WTC11 (cell line): ENCODE measurements at places on chromosomes 13 and 19.

DNA sequence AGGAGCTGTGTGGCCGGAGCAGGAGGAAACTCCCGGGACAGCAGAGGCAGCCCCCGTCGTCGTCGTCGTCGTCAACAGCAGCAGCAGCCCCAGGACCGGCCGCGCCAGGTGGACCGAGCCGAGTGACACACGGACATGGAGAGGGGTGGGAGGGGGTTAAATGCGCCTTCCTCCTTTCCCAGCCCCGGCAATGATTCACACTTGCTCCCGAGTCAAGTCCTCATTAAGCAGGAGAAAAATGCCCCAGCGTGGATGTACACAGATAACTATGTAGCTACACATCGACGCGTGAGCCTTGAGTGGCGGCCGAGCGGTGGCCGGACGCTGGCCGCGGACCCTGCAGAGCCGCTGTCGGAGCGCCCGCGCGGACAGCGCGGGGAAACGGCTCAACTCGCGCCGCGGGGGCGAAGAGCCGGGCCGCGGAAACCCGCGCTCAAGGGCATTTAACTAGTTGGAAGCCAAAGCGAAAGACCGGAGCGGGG, 645 bp downstream of the UBL3 start:
- no peaks in the 10 kb centered on the region; the same call in 1 of the 2 replicates for H3K27me3 ChIP-seq
- H3K4me3 ChIP-seq = peak overlapping the region; percentile 91
- peak overlapping the region; percentile 43; the same call in 1 of the 2 replicates for H3K27ac ChIP-seq
- peak; percentile 46 for DNase-seq
- peaks cover 33% of the 10 kb centered on the region for H3K4me1 ChIP-seq
- no peaks in the 10 kb centered on the region for H3K36me3 ChIP-seq

GRCh38 chr13:44156294-44156658, 217.3 kb upstream of the SERP2 start:
- DNase-seq = no peak
- no peaks in the 10 kb centered on the region for H3K27me3 ChIP-seq
- H3K36me3 ChIP-seq = no peaks in the 10 kb centered on the region
- no peak overlapping the region for H3K27ac ChIP-seq
- H3K4me1 ChIP-seq = peaks cover 8% of the 10 kb centered on the region

GRCh38 chr13:46160471-46161066, 21.4 kb downstream of the LCP1 start:
- no peaks in the 10 kb centered on the region for H3K4me1 ChIP-seq
- H3K27me3 ChIP-seq = no peaks in the 10 kb centered on the region
- DNase-seq = no peak
- no peak overlapping the region for H3K27ac ChIP-seq
- peaks cover 10% of the 10 kb centered on the region for H3K36me3 ChIP-seq

- H3K4me1 ChIP-seq = peaks cover 8% of the 10 kb centered on the region
- no peaks in the 10 kb centered on the region for H3K36me3 ChIP-seq
- H3K27me3 ChIP-seq = no peaks in the 10 kb centered on the region
- H3K27ac ChIP-seq = no peak overlapping the region
- no peak overlapping the region for H3K4me3 ChIP-seq
Observed at GRCh38 chr13:57314897-57315520, 148.0 kb downstream of the PRR20E start.

- no peaks in the 10 kb centered on the region for H3K36me3 ChIP-seq
- peaks cover 17% of the 10 kb centered on the region for H3K27me3 ChIP-seq
- H3K4me1 ChIP-seq = peaks cover 32% of the 10 kb centered on the region
- peak; percentile 76 for DNase-seq
Observed at GRCh38 chr19:48806518-48806817, 4.4 kb downstream of the BCAT2 start.

GRCh38 chr19:4690361-4690760, 20.2 kb upstream of the MYDGF start:
- no peak for DNase-seq
- H3K4me1 ChIP-seq = no peaks in the 10 kb centered on the region
- peak overlapping the region; percentile 53; the same call in 1 of the 2 replicates for H3K27ac ChIP-seq
- no peak overlapping the region for H3K4me3 ChIP-seq
- H3K36me3 ChIP-seq = peaks cover 30% of the 10 kb centered on the region
- H3K27me3 ChIP-seq = no peaks in the 10 kb centered on the region

DNA sequence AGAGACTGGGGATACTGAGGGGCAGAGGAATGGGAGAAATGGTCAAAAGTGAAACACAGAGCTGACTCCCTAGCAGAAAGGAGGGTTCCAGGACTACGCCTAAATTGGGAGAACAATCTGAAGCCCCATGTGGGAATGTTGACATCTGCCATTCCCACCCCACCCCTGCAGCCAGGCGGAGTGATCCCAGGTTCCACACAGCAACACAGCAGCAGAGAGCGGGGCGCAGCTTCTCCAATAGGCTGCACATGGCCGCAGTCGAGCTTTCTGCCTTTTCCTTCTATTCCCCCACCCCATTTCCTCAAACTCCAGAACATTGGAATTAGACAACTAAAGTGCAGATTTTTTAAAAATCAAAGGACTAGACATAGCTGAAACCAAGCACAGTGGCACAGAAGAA, 104.7 kb downstream of the UBL3 start:
- no peak overlapping the region for H3K27ac ChIP-seq
- no peak overlapping the region for H3K4me3 ChIP-seq
- no peaks in the 10 kb centered on the region for H3K27me3 ChIP-seq
- DNase-seq = no peak
- H3K36me3 ChIP-seq = no peaks in the 10 kb centered on the region
- no peaks in the 10 kb centered on the region for H3K4me1 ChIP-seq

DNA sequence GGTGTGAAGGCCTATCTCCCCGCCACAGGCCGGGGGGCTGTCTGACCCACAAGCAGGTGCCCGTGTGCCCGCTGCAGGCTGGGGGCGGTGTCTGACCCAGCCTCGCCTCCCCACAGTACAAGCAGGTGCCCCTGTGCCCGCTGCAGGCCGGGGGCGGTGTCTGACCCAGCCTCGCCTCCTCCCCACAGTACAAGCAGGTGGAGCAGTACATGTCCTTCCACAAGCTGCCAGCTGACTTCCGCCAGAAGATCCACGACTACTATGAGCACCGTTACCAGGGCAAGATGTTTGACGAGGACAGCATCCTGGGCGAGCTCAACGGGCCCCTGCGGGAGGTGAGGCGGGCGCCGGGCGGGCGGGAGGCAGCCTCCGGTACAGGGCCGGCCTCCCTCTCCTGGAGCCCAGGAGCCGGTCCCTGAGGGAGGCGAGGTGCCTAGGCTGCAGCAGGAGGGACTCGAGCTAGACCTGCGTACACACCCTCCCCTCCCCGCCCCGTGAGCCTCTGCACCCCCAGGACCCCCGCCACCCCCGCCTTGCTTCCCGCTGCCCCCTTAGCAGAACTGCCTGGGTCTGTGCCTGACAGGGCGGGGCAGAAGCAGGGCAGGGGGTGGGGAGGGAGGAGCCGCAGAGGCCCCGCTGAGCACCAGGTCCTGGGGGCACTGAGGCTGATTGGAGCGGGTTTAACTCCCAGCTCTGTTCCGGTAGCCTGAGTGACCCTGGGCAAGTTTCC, 20.6 kb downstream of the HCN2 start:
- no peak overlapping the region for H3K4me3 ChIP-seq
- H3K27ac ChIP-seq = no peak overlapping the region
- no peaks in the 10 kb centered on the region for H3K27me3 ChIP-seq
- H3K4me1 ChIP-seq = peaks cover 3% of the 10 kb centered on the region; the same call in 1 of the 2 replicates
- peaks cover 11% of the 10 kb centered on the region for H3K36me3 ChIP-seq
- DNase-seq = no peak

- peak; percentile 20 for DNase-seq
- H3K36me3 ChIP-seq = no peaks in the 10 kb centered on the region
- H3K4me3 ChIP-seq = no peak within 1 kb of the TSS
- peaks cover 31% of the 10 kb centered on the region for H3K27me3 ChIP-seq
- H3K27ac ChIP-seq = no peak within 1 kb of the TSS
Observed at GRCh38 chr19:2255982-2256685, at the start of gene JSRP1. Gene JSRP1, minus strand, starts transcription at chr19:2256417. Its CDS starts 1,103 bp downstream, at chr19:2255314.

DNA sequence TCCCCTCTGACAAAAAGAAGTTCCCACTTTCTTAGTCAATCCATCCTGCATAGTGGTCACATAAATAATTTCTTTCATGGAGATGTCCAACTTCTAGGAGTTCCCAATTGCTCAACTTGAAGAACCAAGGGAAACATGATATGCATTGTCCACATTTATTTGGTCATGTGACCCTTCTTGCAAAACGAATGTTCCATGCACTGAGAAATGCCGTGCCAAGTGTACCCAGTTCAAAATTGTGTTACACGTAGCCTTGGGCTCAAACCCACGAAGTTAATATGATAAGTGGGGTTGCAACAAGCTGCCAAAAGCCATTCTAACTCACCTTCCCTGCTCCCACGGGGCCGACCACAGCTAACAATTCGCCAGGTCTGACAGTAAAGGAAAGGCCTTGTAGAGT, 113.1 kb downstream of the ABCC4 start:
- H3K27me3 ChIP-seq = no peaks in the 10 kb centered on the region
- no peak for DNase-seq
- H3K27ac ChIP-seq = no peak overlapping the region
- no peaks in the 10 kb centered on the region for H3K36me3 ChIP-seq
- peaks cover 6% of the 10 kb centered on the region for H3K4me1 ChIP-seq

- no peak overlapping the region for H3K27ac ChIP-seq
- no peaks in the 10 kb centered on the region for H3K27me3 ChIP-seq
- DNase-seq = no peak
- H3K4me3 ChIP-seq = no peak overlapping the region
Observed at GRCh38 chr13:42363941-42364612, 92.1 kb downstream of the AKAP11 start.

- H3K27me3 ChIP-seq = peaks cover 3% of the 10 kb centered on the region; the same call in 1 of the 2 replicates
- H3K4me3 ChIP-seq = no peak overlapping the region
- no peaks in the 10 kb centered on the region for H3K36me3 ChIP-seq
- no peak for DNase-seq
Observed at GRCh38 chr13:36880961-36881360, 39.1 kb downstream of the SMAD9 start.

DNA sequence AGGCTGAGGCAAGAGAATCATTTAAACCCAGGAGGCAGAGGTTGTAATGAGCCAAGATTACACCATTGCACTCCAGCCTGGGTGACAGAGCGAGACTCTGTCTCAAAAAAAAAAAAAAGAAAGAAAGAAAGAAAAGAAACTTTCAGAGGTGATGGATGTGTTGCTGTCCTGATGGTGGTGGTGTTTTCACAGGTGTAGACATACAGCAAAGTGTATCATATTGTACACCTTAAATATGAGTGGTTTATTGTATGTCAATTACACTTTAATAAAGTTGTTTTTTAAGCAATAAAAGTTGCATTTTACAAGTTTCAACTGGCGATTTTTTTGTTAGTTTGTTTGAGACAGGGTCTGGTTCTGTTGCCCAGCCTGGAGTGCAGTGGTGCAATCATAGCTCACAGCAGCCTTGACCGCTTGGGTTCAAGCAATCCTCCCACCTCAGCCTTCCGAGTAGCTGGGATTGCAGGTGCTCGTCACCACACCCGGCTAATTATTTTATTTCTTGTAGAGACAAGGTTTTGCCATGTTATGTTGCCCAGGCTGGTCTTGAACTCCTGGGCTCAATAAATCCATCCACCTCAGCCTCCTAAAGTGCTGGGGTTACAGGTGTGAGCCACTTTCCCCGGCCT, 13.5 kb upstream of the INSR start:
- peaks cover 2% of the 10 kb centered on the region; the same call in 1 of the 2 replicates for H3K4me1 ChIP-seq
- H3K4me3 ChIP-seq = no peak overlapping the region
- no peaks in the 10 kb centered on the region for H3K36me3 ChIP-seq
